Mesothelial cell of epicardium (in vitro differentiated cells): ENCODE measurements at places on chromosomes 1 and 21. TPM values are rescaled to one million over a fixed set of nuclear protein-coding genes. Genes with fewer than 3 reads are reported as not detected.

The MYOG gene
- total RNA-seq: not detected in 3 replicates

The OR2T2 gene
- total RNA-seq: not detected in 3 replicates

The SLC5A9 gene
- 0.07 TPM in 2 of 3 replicates, not detected in the other for total RNA-seq

The KCTD3 gene
- total RNA-seq: 49.2 to 52.3 TPM (median 50.5 TPM) in 3 replicates

The ESRRG gene
- 11.0 to 12.7 TPM (median 11.9 TPM) in 3 replicates for total RNA-seq

The ITLN1 gene
- 0.63 to 0.73 TPM in 2 of 3 replicates, not detected in the other for total RNA-seq

The LENEP gene
- total RNA-seq: 0.49 to 1.3 TPM (median 0.87 TPM) in 3 replicates

The REG4 gene
- total RNA-seq: 0.16 to 0.29 TPM in 2 of 3 replicates, not detected in the other

The TNFRSF25 gene
- total RNA-seq: 38.9 to 41.6 TPM (median 39.4 TPM) in 3 replicates

The SLC25A24 gene
- 31.7 to 34.3 TPM (median 31.8 TPM) in 3 replicates for total RNA-seq

The NTNG1 gene
- 0.70 to 0.83 TPM (median 0.73 TPM) in 3 replicates for total RNA-seq

The AKT3 gene
- total RNA-seq: 107 to 113 TPM (median 110 TPM) in 3 replicates

The NTMT2 gene
- total RNA-seq: 0.23 TPM in 1 of 3 replicates, not detected in the others

The PPM1J gene
- total RNA-seq: 4.3 to 4.7 TPM (median 4.4 TPM) in 3 replicates

- no peak for DNase-seq
Measured at GRCh38 chr1:81071969-81072753, 728.6 kb upstream of the ADGRL2 start.

GRCh38 chr1:22483121-22483520 lies 31.5 kb downstream of the ZBTB40 start:
- DNase-seq: no peak

DNA sequence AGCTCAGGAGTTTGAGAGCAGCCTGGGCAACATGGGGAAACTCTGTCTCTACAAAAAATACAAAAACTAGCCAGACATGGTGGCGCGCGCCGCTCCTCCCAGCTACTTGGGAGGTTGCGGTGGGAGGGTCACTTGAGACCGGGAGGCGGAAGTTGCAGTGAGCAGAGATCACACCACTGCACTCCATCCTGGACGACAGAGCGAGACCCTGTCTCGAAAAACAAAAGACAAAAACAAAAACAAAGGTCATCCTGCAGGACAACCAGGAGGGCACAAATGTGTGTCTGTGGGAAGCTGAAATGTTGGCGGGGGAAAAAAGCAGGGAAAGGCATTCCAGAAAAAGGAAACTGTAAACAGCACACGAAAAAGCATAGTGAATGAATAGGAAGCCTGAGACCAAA lies 104.1 kb upstream of the HNRNPU start:
- no peak for DNase-seq

DNA sequence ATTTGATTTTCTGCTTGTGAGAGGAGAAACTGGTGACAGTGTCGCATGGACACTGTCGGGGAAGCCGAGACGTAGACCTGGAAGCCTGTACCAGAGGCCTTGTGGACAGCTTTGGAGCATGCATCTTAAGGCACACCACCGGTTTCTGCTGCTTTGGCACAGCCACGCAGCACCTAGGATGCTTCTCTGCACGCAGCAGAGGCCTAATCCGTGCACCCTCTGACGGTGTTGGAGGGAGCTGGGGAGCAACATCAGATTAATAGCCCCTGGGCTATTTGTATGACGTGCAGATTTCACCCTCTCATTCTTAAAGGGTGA lies 30.3 kb downstream of the TEX35 start:
- no peak for DNase-seq

- DNase-seq: no peak
Measured at GRCh38 chr1:39625009-39625408, 14.4 kb downstream of the HEYL start.

DNA sequence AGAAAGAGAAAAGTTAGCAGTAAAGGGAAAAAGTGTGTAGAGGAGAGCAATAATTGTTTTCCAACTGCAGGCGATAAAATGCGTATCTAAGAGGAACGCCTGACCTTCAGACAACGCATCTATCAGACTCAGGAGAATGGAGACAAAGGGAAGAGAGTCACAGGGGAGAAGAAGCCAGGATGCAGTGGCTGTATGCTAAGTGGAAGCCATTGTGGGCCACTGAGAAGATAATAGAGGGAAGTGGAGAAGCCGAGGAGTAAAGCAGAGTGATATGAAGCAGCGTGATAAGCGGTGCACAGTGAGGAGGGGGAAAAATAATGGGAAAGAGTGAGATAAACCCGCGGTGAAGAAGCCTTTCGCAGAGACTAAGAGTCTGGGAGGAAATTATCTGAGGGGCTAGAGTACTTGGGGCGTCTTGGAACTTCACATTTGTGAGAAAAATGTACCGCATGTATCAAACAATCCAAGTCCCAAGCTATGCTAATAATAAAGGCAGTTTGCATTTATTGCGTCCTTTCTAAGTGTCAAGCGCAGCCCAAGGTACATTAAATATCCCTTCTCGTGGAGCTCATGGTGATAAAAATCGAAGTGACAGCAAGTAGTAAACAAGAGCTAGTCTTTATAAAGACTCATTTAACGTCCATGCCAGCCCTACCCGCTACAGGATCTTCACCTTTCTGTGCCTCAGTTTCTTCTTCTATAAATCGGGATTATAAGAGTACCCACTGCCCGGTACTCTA lies 259.8 kb upstream of the PROX1 start:
- no peak for DNase-seq

DNA sequence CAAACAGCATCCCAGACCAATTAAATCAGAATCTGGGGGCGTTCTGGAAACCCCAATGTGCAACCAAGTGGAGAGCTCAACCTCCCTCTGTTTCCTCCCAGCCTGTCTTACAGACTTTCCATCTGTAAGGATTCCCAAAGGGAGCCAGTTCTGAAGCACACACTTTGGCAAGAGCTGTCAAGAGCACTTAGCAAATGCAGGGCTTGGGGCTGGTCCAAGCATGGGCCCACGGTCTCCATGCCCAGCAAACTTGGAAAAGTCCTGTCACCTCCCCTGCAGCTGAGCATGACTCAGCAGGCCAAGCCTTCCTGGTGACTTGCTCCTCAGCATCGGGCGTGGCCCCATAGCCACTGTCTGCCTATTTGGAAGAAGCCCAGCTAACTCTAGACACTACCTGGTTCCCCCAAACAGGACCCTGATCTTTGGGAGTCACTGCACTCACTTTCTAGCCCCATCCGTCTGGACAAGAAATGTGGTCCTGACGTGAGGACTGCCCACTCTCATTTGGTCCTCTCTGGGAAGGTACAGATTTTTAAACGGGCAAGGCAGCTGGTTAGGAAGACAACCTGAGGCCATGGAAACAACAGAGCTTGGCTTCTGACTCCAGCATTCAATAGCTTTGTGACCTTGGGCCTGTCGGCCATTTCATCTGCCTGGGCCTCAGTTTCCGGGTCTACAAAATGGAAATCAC lies 16.9 kb downstream of the SLC2A1 start:
- DNase-seq: no peak

GRCh38 chr21:42684109-42684916 lies 30.9 kb downstream of the PDE9A start:
- no peak for DNase-seq

DNA sequence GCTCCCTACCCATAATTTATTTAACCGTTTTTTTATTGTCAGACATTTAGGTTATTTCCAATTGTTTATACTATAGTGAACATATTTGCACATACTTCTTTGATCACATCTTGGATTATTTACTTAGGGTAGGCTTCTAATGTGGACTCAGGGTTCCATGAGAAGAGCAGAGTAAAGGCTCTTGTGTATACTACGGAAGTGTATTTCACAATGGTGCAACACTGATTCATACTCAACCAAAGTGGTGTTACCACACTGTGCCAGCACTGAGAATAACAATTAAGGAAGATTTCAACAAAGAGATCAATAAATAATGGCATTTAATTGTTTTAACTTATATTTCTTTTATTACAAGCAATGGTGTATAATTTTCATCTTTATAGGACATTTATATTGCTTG lies 251.2 kb downstream of the ZNF326 start:
- no peak for DNase-seq

- no peak for DNase-seq
Measured at GRCh38 chr1:36981126-36981525, 53.2 kb downstream of the GRIK3 start.

GRCh38 chr1:185957441-185958363 lies 223.5 kb downstream of the HMCN1 start:
- no peak for DNase-seq

- no peak for DNase-seq
Measured at GRCh38 chr1:184489908-184490307, 103.1 kb downstream of the C1orf21 start.

- DNase-seq: no peak
Measured at GRCh38 chr1:22625262-22625925, 11.0 kb upstream of the C1QA start.

DNA sequence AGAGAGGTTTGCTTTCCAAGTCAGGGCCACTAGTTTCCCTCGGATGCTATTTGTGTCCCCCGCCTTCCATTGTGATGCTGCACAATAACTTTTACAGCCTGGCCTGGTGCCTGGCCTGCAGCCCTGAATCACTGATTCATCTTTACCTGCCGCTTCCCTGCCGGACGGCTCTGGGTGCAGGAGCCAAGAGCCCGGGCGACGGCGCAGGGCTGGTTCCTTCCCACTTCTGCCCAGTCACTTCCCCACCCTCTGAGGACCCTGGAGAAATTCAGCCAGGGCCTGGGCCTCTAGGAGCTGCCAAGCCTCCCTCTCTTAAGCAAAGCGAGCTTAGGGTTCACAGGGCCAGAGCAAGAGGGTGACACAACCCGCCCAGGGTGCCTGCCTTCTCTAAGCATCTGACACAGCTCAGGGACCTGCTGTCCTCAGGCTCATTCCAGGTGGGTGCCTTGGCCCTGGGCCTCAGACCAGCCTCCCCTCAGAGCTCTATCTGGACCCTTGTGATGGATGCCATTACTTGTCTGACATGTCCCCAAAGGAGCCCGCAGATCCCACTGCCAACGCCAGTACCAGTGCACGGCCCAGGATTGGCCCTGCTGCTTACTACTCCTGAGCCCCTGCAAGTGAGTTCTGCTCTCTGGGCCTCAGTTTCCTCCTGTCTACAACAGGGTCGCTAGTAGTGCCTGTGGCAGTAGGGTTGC lies 381.0 kb upstream of the VAMP3 start:
- no peak for DNase-seq

GRCh38 chr1:26608895-26609294 lies 79.3 kb downstream of the RPS6KA1 start:
- DNase-seq: no peak

DNA sequence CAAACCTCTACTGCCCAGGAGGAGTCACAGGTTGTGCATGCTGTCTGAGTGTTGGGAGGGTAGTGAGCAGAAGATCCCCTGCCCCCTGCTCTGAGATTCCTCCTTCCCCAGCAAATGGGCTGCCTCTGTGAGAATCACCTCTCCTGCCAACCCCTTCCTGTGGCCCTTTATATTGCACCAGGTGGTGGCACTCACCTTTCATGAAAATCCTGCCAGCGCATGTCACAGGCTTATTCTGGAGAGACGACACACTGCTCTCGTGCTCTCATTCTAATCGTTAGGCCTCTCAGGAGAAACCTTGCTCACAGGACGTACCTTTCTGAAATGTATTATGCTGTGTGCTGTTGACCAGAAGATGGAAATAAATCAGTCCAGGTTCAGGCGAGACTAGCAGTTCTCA lies 113.7 kb downstream of the RGL1 start:
- no peak for DNase-seq

DNA sequence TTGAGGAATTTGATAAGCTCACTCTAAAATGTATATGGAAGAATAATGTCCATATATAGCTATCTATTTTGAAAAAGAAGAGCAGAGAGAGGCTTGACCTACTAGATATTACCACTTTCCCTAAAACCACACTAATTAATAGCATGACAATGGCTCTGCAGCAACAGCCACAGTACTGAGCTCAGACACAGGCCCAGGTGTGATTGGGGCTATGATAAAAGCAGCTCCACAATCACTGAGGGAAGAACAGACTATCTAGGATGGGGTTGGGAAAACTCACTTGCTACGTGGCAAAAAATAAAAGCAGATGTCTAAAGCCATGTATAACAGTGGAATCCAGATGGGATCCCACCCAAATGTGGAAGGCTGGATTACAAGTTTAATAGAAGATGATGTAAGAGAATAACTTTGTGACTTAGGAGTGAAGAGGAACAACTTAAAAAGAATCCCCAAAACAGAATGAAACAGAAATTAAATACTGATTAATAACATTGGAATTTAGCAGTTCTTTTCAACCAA lies 80.8 kb upstream of the RAB4A start:
- DNase-seq: no peak

- no peak for DNase-seq
Measured at GRCh38 chr1:244083383-244083943, 32.4 kb downstream of the ZBTB18 start.

DNA sequence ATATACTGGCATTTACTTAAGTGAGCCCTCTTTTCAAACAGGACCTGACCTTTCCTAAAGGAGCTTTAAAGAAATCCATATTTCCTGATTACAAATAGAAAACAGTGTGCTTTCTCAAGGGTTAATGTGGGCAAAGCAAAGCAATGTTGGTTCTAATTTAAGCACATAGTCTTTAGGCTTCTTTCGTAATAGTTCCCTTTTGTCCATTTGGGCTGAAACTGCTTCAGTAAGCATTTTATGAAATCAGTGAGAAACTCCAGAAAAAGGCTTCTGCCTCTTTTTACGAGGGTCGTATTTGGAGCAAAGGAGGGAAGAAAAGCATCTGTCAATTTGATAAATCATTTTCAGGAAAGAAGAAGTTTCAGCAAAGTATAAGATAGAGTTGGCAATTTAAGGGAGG lies 331.2 kb downstream of the KIF26B start:
- DNase-seq: no peak

DNA sequence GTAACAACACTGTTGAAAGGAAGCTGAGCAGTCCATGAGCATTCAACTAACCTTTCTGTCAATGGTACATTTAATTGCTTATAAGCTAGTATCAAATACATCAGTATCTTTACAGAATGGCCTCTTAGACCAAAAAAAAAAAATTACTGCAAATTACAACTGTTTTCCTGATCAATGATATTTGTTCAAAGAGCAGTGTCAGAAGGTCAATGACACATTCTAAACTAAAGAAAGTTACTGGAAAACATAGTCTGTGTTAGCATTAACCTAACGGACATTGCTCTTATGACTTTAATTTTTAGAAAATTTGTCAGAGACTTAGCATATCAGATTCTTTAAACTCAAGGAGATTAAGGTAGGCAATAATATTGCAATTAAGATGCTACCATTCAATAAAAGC lies 162.5 kb downstream of the KCNT2 start:
- DNase-seq: no peak

DNA sequence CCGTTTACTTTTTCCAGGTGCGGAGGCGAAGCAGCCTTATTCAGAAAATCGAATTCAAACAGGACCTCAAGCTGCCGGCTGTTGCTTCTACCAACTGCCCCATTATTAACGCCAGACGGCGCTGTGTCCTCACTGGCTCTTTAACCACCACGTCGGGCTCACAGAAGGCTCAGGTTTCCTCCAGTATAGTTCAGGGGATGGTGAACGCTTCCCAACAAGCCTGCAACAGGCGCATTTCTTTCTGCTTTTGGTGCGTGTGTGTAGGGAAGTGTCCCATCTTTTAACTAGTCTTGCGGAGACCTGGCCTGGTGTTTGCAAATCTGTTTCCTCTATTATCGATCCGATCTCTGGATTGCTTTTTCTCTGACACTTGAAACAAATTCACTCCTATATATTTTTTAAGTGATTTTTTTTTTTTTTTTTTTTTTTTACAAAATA lies 791 bp upstream of the STUM start:
- DNase-seq: peak; percentile 82

GRCh38 chr1:198772626-198773025 lies 133.8 kb downstream of the PTPRC start:
- DNase-seq: no peak

- no peak for DNase-seq
Measured at GRCh38 chr1:184649451-184649888, 105.2 kb downstream of the EDEM3 start.
